Stimulated activated CD8-positive, alpha-beta memory T cell treated with anti-CD3 and anti-CD28 coated beads, Interleukin-4, amount 100 ng/mL, for 4 hours (primary cell): ENCODE measurements at places on chromosomes 5 and 9.

GRCh38 chr5:6273090-6273735 lies 105.1 kb downstream of the MED10 start:
- DNase-seq, result no peak

- DNase-seq, result no peak
Measured at GRCh38 chr5:173327084-173327947, 898 bp downstream of the STC2 start.

GRCh38 chr5:56700711-56701110 lies 114.6 kb upstream of the MAP3K1 start:
- DNase-seq, result no peak

- no peak for DNase-seq
Measured at GRCh38 chr5:1468247-1468612, 23.0 kb upstream of the SLC6A3 start.

DNA sequence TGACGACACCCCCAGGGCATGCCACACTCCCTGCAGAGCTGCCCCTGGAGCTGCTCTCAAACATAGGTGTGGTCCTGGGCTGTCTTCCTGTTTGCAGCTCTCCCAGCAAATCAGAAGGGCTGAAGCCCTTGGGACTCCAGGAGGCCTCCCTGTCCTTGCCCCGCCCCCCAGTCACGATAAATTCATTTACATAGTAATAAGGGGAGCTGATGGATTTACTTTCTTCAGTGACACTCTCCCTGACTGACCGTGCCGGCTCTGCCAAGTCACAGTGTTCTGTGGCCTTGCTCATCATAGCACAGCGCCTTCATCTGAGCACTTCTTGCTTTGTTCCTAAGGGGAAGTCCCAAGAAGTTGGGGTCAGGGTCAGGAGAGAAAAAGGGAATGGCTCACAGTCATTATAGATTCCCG lies 121.4 kb downstream of the ENC1 start:
- no peak for DNase-seq

GRCh38 chr5:123157791-123158581 lies 68.9 kb downstream of the PRDM6 start:
- DNase-seq, result no peak

DNA sequence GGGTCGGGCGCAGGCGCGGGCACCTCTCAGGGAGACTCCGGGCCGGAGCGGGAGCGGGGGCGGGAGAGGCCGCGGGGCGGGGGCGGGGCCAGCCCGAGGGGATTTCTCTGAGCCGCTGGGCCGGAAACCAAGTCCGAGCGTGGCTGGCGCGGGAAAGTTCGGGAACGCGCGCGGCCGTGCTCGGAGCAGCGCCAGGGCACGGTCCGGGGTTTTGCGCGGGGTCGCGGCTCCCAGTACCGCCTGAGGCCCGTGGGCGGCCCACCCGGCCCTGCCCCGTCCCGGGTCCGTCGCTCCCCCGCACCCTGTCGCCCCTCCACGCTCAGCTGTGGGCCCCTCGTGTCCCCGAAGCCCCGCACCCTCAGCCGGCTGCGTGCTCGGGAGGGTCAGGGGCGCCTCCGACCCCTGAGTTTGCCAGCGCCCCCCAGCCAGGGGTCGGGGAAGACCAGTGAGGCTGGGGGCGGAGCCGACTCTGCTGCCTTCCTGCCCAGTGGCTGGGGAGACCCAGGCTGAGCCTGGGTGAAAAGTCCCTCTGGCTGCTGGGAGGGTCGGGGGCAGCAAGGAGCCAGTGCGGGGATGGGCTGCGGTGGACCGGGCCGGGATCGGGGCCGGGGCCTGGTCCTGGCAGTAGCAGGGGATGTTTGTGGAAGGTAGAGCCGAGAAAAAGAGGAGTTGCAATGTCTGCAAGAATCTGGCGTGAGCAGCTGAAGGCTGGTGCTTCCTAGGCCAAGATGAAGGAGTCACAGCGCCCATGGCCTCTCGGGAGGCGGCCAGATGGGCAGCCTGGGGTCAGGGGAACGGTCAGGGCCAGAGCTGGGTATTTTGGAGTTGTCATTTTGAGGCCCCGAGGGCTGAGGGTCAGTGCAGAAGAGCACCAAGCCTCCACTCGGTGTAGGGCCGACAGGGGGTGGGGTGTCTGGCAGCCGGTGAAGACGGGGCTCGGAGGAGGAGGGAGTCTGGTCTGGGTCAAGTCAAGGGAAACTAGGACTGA lies 588 bp downstream of the TRAF2 start:
- no peak for DNase-seq

DNA sequence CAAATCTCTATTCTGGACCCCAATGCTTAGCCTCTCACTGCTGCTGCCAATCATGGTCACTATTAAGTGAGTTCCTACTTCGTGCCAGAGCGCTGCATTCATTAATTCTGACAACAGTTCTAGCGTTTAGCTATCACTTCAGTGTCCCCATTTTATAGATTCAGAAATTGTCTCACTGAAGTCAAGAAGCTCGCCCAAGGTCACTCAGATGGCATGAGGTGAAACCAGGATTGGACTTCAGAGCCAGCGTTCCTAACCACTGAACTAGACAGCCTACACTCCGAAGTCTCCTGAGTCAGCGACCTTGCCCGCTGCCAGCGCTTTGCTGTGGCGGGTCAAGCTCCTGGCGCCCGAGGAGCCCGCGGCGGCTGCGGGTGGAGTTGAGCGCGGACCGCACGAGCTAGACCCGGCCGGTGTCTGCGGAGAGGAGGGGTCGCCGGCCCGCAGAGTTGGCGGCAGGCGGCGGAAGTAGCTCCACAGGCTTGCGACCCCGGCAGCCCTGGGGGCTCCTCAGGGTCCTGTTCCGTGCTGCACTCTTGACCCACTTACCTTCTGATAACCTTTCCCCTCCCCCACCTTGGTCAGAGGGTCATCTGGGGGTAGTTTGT lies 2.1 kb upstream of the GABRB2 start:
- DNase-seq, result no peak

DNA sequence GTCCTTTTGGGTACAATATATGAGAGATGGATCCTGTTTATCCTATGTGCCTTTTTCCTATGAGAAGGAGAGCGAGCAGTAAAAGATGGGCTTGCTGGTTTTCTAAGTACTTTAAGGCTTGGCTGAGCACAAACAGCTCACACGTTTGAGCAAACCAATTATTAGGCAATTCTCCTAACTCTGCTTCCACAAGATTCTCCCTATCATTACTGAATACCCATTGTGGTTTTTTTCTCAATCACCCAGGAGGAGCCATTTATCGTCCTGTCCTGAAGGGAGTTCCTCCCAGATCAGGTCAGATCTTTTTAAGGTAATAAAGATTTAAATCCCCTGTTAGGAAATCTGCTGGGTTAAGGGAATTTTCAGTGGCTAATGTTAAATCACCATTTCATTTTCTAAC lies 19.4 kb upstream of the C1QTNF3 start:
- no peak for DNase-seq

GRCh38 chr9:2043243-2043642 lies 28.1 kb downstream of the SMARCA2 start:
- no peak for DNase-seq

DNA sequence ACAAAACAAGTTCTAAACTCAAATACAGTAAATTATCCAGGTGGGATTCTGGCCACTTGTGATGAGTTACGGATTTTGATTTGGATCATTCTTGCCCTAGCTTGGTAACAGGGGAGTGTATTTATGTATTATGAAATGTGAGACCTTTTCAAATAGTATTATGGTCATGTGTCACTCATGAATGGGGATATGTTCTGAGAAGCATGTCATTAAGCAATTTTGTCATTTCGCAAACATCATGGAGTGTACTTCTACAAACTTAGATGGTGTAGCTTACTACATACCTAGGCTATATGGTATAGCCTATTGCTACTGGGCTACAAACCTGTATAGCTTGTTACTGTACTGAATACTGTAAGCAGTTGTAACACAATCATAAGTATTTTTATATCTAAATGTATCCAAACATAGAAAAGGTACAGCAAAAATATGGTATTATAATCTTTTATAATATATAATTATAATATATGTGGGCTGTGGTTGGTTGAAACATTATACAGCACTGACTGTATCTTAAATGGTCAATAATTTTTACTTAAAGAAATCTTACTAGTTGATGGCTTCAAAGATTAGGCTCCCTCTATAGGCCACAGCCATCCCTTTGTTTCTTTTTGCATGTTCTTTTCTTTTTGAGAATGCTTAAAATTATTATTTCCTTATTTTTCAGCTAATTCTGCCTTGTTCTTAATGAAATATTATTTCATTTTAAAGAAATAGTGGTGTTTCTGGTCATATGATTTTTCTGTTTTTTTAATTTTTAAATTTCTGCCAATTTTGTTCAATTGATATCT lies 128.4 kb downstream of the MAST4 start:
- no peak for DNase-seq

- DNase-seq, result no peak
Measured at GRCh38 chr9:2281031-2281802, 266.1 kb downstream of the SMARCA2 start.

DNA sequence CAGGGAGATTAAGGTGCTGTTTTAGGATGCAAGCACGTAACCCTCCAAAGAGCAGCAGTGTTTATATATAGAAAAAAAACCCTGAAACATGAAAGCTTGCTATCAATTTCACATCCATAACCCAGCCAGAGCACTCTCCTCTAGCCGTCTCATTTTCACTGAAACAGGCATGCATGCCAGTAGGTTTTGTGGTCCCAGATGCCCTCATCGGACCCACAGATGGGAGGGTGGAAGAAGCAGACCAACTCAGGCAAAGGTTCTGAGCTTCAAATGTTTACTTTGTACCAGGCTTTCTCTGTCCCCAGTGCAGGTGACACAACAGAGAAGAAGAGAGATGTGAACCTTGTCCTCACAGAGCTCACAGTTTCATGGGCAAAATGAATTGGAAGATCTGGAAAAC lies 127.4 kb upstream of the ATP10B start:
- DNase-seq, result no peak
